RWPE1 (cell line): ENCODE measurements at places on chromosomes 1 and 21.

GRCh38 chr1:236705771-236706170 is 19.5 kb downstream of the ACTN2 start:
- DNase-seq, result no peak

GRCh38 chr21:43681650-43682049 is 22.3 kb downstream of the RRP1B start:
- DNase-seq, result no peak

GRCh38 chr1:164673584-164674214 is 114.7 kb downstream of the PBX1 start:
- DNase-seq, result no peak

- no peak for DNase-seq
Observed at GRCh38 chr1:105632342-105633196, 1423.9 kb upstream of the PRMT6 start.

GRCh38 chr1:229271448-229272159 is 693 bp downstream of the RAB4A start:
- no peak for DNase-seq

DNA sequence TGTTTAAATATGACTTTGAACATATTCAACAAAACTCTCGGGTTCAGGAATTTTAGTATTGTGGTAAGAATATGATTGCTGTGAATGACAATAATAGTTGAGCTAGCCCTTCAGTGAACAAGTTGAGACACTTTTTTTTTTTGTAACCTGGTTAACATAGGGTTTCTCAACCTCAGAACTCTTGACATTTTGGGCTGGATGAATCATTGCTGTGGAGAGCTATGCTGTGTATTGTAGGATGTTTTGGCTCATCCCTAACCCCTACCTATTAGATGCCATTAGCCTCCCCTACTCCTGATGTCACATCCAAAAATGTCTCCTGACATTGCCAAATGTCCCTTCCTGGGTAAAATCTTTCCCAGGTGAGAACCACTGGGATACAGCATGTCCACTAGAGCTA is 113.7 kb downstream of the RUNX1 start:
- DNase-seq, result no peak

- DNase-seq, result no peak
Observed at GRCh38 chr1:220702733-220703270, 12.6 kb downstream of the C1orf115 start.

- DNase-seq, result peak; percentile 86
Observed at GRCh38 chr1:8351693-8352470, 34.0 kb downstream of the SLC45A1 start.

DNA sequence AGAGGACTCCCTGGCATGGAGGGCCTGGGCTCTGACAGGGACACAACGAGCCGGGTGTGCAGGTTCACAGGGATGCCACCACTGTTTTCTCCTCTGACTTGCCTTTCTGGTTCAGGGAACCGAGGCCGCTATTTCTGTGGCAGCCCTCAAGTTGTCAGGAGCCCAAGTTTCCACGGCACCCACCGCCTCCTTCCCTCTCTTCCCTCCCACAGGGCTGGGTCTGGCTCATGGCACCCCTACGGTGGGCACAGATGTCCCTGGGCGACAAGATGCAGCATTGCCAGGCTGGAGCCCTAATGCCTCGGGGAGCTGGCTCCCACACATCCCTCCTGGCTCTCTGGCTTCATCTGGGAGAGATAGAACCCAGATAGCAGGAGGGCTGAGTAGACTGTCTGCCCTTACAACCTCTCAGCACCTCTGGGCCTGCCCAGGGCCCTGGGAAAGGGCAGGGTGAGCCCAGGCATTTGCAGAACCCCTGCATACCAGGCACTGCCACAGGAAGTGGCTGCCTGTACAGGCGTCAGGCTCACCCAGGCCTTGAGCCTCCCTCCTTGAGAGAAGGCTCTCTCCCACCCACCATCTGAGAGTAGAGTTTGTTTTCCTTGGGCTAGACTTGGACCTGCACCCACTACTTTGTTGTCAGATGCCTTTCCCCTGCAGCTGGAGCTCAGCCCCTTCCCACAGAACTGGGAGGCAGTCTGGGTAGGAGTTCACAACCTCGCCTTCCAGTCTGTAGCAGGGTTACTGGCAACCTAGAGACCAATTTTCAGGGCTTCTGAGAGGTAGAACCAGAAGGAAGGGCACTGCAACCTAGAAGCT is 20.5 kb downstream of the KCNC4 start:
- no peak for DNase-seq

DNA sequence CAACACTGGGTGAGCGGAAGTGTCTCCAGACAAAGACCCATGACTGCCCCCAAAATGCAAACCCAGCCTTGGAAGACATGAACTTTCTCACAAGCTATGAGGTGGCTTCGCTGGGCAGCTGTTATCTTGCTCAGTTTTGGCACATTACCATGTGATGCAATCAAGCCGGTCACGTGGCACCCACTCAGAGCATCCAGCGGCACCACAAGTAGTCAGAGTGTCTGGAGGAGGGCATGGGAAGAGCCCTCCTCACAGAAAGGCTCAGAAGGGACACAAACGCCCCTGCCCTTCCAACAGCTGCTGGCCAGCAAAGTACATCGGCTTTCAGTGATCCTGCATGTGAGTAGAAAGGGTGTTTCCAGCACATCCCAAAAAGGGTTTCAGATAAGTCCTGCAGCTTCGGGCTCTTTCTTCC is 145.5 kb upstream of the IRF2BP2 start:
- no peak for DNase-seq

DNA sequence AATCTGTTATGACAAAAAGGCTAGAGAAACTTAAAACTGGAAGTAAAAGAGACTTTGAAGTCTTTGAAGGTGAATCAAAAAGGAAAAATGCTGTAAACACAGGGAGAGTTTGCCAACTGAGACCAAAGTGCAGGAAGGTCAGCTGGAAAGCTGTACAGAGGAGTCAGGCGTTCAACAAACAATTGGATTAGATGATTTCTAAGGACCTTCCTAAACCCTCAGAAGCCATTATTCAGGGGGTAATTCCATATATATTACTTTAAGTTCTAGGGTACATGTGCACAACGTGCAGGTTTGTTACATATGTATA is 156.8 kb downstream of the ZBTB18 start:
- no peak for DNase-seq

- DNase-seq, result no peak
Observed at GRCh38 chr1:231885209-231885854, 258.7 kb downstream of the DISC1 start.

DNA sequence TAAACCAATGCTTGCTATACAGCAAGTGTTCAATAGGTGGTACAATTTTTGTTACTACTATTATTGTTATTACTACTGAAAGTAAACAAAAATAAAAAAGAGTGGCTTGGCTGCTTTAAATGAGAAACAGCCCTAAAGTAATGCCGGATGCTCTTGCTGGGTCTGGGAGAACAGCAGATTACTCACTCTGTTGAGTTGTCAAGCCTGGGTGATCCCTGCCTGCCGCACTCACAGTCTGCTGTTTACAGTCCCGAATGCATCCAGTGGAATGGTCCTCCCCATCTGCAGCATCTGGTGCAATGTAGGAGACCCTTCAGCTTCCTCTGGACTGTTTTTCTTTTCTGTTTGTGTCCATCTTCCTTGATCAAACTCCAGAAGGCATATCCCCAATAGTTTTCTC is 102.7 kb upstream of the IVNS1ABP start:
- no peak for DNase-seq

GRCh38 chr1:9835758-9836631 is 12.2 kb upstream of the CLSTN1 start:
- peak; percentile 90 for DNase-seq

DNA sequence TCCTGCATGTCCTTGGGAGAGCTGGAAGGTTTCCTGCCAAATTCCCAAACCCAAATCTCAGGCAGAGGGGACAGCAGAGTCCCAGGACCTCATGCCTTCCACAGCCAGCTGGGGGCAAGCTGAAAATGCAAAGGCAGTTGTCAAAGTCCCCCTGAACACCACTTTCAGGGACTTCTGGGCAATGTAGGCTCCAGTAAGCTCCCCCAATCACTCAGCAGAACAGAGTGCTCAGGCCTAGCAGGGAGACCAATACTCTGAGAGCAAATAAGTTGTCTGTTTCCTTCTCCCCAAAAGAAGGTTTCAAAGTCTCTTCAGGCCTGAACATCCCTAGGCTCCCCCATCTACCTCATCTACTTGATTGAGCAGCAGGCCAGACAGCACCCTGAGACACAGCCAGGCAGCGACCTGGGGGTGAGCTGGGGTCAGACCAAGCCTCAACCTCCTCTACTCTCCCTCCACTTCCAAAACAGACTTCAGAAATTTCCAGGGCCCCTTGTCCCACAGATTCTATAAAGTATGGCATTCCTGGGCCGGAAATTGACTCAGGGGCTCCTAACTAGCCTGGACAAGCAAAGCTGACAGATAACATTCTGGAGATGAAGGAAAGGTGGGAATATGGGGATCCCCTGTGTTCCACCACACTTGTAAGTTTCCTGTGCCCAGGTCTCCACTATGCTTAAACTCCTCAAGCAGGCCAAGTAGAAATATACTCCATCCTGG is 1.9 kb downstream of the SLC9A1 start:
- peak; percentile 60 for DNase-seq

- DNase-seq, result peak; percentile 7
Observed at GRCh38 chr1:198575798-198576641, 35.5 kb upstream of the ATP6V1G3 start.

DNA sequence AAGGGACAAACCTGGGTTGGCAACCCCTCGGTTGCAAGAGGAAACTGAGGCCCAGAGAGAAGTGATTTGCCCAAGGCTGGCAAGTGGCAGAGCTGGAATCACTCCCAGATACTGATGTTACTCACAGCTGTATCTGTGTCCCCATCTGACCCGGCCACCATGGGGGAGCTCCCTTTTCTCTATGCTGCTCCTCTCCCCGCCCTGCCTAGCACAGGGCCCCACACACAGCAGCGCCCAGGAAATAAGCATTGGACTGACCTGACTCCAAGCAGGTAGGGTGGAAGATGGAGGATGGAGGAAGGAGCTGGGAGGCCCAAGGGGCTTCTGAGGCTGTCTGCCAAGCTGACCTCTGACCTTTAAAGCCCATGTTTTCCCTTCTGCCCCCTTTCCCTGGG is 3.0 kb upstream of the FBLIM1 start:
- no peak for DNase-seq

GRCh38 chr1:208115924-208116640 is 128.1 kb downstream of the PLXNA2 start:
- DNase-seq, result no peak

- no peak for DNase-seq
Observed at GRCh38 chr1:203631946-203632345, 5.3 kb downstream of the ATP2B4 start.

DNA sequence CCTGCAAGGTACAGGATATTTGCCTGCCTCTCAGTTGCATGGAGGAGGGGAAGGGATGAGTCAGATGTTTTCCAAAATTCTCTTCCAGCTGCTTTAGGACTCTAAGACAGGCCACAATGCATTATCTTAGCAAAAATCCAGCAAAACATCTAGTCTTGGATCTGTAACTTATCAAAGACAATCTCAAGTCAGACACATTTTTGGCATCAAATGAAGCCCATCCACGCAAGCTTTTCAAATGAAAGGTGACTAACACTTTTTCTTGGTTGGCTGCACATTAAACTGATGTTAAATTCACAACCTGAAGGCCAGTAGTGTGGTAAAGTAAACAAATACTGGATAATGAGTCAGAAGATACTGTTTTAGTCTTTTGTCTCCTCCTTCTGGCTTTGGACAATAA is 21.3 kb downstream of the FAM78B start:
- no peak for DNase-seq

GRCh38 chr1:84944767-84945486 is 51.9 kb upstream of the LPAR3 start:
- peak; percentile 74 for DNase-seq

DNA sequence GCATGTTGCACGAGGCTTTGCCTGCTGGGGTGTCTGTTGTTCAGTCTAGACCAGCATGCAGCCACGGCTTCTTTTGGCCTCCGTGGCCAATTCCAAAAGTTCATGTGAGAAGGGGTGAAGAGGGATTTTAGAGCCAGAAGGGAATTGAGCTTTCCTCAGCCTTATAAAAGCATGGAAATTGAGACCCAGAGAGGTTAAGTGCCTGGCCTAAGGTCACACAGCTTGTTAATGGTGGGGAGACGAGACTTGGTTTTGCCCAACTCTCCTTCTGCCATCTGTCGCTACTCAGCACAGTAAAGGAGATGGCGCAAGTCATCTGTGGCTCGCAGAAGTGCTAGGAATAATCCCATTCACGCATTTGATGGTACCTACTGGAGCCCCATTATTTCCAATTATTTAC is 25.7 kb downstream of the ZBTB18 start:
- no peak for DNase-seq

- DNase-seq, result no peak
Observed at GRCh38 chr1:241424480-241424971, 67.5 kb upstream of the RGS7 start.

DNA sequence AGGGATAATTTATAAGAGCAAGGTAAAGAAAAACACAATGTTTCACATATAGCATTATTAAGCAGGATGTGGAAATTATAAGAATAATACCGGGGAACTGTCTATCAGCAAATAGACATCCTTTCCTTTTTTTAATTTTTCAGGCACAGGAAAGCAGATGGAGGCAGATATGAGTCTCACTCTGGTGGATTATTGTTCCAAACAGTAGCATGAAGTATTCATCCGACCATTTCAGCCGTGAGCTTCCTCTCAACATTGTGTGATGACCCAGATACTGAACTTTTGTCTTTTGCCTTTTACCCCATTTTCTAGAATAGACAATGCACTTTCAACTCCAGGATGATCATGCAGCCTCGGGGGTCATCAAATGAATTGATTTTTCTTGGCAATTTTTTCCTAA is 599.8 kb downstream of the ADGRL2 start:
- no peak for DNase-seq

- DNase-seq, result no peak
Observed at GRCh38 chr1:229597877-229598276, 28.0 kb downstream of the TAF5L start.

DNA sequence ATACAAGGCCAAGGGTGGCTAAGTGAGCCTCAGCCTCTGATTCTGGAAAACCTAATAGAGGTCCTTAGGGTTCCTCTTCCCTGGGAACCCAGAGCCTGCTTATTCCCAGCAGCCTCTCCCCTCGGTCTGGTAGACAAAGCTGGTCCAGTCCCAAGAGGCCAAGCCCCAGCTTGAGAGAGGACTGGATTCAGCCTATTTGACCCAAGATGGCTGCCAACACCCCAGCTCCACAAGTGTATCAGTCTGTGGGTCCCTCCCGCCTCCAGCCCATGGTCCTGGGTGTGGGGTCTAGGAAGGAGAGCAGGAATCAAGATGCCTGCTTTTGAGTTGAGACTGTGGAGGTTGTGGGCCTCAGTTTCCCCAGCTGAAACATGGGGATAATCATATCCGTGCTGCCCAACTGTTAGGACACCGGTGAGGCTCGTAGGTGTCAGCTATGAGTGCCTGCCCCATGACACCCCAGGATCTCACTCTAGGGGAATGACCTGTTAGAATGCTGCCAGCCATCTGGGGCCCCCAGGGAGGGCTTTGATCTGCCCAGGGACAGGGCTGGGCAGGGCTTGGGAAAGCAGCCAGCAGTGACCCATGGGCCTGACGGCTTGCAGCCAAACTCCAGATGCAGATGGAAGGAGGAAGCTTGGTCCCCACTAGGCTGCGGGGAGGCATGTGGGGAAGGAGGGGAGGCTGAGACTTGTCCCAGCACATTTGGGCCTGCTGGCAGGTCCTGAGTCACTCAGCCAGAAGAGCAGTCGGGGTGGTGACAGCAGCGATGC is 45.4 kb downstream of the NUAK2 start:
- no peak for DNase-seq
